Amniotic stem cell (primary cell): ENCODE measurements at places on chromosomes 7 and 10.

DNA sequence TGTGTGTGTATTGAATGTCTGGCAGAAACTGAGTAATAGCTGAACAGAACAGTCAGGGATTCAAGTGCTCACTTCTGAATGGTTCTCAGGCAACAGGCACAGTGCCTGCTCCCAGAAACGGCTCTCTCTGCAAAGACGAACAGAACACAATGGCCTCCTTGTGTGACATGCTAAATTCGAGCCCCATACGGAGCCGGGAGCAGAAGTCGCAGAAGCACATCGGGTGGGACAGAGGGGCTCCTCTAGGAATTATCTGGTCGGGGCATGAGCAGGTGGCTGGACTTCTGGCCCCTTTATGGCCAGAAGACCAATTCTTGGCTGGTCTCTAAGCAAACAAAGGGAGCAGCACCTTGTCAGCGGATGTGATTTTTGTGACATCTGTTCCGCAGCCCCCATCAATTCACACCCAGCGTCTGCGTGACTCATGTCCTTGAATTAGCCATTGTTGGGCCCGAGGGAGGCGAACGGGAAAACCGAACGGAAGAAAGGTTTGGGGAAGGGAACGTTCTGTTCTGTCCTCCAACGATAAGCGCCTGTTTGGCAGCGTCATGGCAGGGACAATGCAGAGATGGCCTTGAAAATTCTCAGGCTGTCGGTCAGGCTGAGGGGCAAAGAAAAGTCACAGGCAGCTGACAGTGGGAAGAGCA lies 47.3 kb upstream of the NPTX2 start:
- DNase-seq: no peak

- DNase-seq: no peak
Observed at GRCh38 chr7:72793791-72794190, 34.2 kb downstream of the TYW1B start.

DNA sequence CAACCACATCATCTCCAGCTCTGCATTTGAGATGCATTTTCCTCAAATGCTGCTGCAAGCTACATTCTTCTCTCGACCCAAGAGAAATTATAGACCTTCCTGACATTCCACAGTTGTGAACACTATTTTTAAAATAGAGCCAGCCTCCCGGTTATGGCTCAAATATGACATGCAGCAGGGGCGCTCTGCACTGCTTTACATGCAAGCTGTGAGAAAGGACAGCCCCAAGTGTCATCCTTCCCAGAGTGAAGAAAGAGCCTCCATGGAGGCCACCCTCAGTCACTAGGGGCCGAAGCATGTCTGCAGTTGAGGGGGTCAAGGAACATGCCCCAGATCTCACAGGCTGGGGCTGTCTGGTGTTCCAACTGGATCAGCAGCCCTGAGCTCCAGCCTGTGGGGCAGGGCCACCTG lies 63.9 kb upstream of the CHST15 start:
- DNase-seq: no peak

GRCh38 chr10:22550732-22551131 lies 163.6 kb downstream of the PIP4K2A start:
- DNase-seq: no peak
